ENCODE measurements at places on chromosomes 5 and 9.

GRCh38 chr9:130963337-130963908, 24.4 kb upstream of the FIBCD1 start:
- no peak for DNase-seq

- no peak for DNase-seq
Measured at GRCh38 chr5:168607946-168608345, 28.8 kb upstream of the PANK3 start.

- no peak for DNase-seq
Measured at GRCh38 chr5:56052735-56053134, 58.0 kb upstream of the IL6ST start.

DNA sequence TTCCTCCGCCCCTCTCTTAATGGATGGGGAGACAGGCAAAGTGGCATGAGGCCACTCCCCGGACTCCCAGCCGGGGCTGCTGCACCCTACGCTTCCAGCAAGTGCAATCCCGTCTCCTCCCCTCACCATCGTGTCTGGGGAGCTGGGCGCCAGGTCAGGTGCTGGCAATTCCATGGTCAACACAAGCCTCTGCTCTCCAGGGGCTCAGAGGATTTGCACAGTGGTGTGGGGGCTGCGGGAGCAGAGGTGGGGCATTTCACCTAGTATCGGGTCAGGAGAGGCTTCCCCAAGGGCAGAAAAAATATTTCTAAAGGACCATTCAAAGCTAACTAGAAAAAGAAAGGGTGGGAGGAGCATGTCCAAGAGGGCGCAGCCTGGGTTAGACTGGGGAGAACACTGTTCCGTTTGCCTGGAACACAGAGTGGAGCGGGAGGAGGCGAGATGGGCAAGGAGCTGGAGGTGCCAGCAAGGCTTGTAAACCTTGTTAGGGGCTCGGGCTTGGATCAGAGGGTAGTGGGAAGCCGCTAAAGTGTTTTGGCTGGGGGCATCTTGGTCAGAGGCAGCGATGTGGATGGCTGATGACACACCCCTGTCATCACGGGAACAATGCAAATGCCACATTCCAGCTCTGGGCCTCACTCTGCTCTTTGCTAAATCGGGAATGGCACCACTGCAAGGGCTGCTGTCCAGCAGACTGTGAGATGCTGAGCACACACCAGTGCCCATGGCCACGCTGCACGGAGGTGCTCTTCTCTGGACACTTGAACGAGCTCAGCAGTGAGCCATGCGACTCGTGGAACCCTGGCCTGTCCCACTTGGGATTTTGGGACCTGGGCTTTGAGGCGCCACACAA, 191.7 kb downstream of the CDK5RAP2 start:
- DNase-seq = no peak

- no peak for DNase-seq
Measured at GRCh38 chr5:123414974-123415373, 8.2 kb downstream of the CEP120 start.

DNA sequence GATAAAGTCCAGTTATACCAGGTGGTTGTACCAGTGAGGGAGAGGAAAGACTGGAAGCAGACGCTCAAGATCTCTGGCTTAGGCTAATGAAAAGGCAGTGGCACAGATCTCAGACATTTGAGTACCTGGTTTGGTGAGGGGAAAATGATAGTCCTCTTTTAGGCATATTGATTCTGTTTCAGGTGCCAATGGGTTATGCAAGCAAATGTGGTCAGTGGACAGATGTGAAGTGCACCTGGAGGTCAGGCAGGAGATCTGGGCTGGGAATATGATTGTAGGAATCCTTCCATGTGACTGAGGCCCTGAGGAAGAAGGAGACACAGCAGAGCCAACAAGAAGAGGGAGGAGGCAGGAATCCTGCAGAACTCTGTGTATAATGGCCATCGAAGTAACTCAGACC, 63.7 kb upstream of the SMARCA2 start:
- DNase-seq = no peak

DNA sequence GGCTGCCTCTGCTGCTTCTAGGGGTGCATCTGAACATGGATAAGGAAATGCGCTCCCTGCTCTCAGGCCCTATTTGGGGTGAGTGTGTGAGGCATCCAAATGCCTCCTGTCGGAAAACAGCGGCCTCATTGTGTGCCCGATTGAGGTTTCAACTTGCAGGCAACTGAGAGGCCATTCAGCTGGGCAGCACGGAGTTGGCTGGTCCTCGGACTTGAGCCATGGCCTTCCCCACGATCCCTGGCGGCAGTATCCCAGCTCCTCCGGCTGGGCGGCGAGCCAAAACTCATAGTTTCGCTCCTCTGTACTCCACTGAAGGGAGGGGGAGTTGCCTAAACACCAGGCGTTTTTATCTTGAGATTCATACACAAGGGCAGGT, 597.3 kb upstream of the SGCD start:
- no peak for DNase-seq

GRCh38 chr9:108861464-108861863, 602 bp upstream of the ACTL7A start:
- DNase-seq = no peak

- no peak for DNase-seq
Measured at GRCh38 chr5:109910874-109911273, 221.1 kb downstream of the MAN2A1 start.

DNA sequence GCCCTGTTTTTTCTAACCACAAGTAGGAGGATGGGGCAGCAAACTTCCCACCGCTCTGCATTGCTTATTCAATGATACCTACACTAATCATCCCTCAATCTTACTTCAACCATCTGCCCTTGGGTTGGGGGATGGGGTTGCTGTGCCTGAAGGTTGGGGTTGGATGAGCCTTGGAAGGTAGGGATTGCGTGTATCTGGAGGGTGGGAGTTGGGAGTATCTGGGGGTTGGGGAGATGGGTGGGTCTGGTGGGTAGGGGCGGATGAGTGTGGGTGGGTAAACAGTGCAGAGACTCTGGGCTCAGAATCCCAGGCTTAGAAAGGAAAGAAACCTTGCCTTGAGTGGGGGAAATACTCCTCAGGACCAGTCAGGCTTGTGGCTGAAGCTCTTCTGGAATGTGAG, 467.4 kb downstream of the DIRAS2 start:
- no peak for DNase-seq

- no peak for DNase-seq
Measured at GRCh38 chr9:68832861-68833518, 128.0 kb downstream of the PIP5K1B start.

- DNase-seq = no peak
Measured at GRCh38 chr5:107943923-107944322, 273.2 kb upstream of the EFNA5 start.

DNA sequence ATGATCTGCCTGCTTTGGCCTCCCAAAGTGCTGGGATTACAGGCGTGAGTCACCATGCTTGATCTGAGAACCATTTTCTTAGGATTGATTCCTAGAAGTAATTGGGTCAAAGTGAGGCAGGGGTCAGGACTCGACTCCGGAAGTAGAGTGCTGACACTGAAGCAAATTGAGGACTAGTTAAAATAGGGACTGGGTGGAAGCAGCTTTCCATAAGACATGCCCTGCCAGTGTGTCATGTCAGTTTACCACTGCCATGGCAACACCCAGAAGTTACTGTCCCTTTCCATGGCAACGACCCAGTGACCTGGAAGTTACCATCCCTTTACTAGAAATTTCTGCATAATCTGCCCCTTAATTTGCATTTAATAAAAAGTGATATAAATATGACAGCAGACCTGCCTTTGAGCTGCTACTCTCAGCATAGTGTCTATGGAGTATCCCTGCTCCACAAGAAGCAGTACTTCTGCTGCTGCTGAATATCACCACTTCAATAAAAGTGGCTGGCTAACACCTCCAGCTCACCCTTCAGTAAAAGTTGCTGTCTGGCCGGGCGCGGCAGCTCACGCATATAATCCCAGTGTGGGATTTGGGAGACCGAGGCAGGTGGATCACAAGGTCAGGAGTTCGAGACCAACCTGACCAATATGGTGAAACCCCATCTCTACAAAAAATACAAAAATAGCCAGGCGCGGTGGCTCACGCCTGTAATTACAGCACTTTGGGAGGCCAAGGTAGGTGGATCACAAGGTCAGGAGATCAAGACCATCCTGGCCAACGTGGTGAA, 47.8 kb upstream of the JADE2 start:
- no peak for DNase-seq

GRCh38 chr9:121463026-121463807, 36.4 kb downstream of the GGTA1 start:
- no peak for DNase-seq

- DNase-seq = no peak
Measured at GRCh38 chr5:154850255-154851062, at the start of gene FAXDC2. Gene FAXDC2, minus strand, starts transcription at chr5:154850603. Its CDS starts 12,425 bp downstream, at chr5:154838178.

GRCh38 chr9:77659926-77660325, 11.8 kb upstream of the GNA14 start:
- DNase-seq = no peak

DNA sequence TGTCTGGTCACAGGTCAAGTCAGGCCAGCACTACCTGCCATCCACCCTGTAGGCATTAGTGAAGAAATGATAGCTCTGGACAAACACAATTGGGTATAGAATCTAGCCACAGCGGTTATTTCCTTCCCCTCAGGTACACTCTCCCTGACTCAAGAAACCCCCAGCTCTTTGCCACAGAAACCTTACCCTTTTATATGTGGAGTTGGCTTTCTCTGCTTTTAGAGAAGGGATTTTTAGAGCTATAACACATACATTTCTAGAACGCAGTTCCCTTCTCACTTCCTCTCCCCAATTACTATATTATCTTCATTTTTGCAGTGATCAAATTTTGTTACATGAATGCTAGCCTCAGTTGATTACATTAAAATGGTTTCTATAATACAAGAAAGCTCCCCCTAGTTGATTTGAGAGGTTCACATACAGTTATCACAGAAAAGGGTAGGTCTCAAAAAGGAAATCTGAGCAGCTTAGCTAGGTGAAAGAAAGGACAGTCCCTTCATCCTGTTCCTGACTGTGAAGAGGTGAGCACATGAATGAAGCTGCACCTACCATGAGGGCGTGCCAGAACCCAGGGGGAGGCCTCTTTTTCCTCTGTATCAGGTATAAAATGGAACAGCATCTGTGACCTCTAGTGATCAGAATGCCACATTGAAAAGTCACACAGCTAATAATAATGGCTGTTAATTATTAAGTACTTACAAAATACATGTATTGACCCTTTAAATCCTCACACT, 425.6 kb downstream of the KIAA0825 start:
- no peak for DNase-seq

- no peak for DNase-seq
Measured at GRCh38 chr9:112858625-112859147, 32.0 kb downstream of the SLC46A2 start.

GRCh38 chr5:77262697-77263096, 52.2 kb downstream of the PDE8B start:
- no peak for DNase-seq

DNA sequence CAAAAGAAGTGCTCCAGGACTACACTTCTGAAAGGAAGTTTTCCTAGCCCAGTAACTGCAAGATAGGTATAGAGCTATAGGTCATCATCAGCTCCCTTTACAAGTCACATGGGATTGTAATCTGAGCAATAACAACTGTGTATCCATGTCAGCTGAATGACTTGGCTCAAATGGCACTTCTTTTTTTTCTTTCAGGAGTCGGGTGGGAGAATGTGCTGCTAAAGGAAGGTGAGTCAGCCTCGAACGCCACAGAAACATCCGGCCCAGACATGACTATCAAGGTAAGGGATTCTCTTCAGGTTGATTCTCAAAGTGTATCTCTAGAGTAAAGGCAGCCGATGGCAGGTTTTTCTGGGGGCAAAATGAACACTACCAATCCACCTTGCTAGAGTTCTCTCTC, 192.2 kb downstream of the C9orf152 start:
- no peak for DNase-seq

GRCh38 chr9:92887880-92888338, 10.1 kb upstream of the ZNF484 start:
- no peak for DNase-seq

DNA sequence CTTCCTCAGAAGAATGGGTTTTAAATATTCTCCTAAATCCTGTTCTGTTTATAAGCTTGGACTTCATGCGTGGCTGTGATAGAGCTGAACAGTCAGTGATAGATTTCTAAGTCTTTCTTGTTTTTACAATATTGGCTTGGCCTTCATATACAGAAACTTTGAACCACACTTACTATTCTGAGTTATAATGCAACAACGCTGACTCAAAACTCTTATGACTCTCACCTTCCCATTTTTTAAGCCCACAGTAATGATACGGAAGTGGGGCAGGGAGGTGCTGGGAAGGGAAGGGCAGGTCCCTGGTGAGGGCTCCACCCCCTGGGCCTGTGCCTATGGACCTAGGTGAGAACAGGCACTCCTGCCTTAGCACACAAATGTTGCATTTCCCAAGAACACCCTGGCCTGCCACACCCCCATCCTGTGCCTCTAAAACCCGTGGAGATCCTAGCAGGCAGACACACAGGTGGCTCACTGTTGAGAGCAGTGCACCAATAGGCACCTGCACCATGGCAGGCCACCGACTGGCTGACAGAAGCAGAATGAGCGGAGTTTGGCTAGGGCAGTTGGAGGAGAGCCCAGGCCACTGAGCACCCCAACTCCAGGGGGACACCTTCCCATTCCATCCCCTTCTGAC, 376.7 kb downstream of the GABRG2 start:
- DNase-seq = no peak

DNA sequence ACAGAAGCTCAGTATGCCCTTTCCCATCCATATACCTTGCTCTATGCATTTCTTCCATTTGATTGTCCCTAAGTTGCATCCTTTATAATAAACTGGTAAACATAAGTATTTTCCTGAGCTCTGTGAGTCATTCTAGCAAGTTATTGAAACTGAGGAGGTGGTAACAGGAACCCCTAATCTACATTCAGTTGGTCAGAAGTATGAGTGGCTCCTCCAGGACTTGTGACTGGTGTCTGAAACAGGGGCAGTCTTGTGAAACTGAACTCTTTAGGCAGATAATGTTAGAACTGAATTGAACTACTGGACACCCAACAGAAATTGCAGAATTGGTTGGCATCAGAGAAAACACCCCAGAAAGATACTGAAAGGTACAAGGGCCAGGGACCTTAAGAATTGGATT, 133.1 kb upstream of the POU5F2 start:
- DNase-seq = no peak

- DNase-seq = no peak
Measured at GRCh38 chr5:87382224-87382623, 30.5 kb downstream of the CCNH start.

DNA sequence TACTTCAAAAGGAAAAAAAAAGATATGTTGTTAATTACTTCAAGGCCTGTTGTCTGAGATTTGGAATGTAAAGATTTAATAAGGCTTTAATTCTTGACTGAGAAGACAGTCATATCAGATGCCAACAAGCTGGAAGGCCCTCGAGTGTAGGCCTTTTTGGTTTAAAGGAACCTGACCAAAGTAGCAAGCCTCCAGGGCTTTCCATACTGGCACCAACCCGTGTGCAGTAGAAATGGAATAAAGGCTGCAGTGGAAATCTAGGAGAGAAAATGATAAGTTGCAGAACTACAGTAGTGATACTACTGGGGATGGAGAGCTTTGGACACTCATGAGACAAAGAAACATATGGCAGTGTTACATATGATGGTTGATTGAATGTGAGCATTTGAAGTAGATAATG, 358.0 kb downstream of the TAF11L14 start:
- DNase-seq = no peak
